ENCODE measurements at places on chromosomes 16 and 17.

DNA sequence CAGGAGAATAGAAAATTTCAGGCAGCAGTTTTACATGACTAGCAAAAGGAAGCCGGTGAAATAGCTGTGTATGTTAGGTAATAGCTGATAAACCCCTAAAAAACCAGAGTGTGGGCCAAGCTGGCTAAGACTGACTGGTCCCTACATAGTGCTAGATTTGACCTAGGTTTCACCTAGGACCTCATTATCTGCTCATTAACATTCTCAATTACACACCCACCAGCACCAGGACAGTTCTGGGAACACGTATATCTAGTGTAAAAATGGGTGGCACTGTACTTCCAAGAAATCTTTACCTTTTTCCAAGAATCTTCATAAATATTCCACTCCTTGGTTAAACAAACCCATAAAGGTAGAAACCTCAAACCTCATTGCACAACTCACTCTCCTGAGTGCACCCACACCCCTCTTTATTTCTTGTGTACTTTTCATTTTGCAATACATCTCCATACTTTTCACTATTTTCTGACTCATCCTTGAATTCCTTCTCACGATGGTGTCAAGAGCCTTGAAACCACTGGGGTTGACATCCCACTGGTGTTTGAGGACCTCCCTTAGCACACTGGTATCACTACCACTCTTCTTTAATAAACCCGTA lies 262.7 kb upstream of the KCNJ16 start:
- no peak for DNase-seq

DNA sequence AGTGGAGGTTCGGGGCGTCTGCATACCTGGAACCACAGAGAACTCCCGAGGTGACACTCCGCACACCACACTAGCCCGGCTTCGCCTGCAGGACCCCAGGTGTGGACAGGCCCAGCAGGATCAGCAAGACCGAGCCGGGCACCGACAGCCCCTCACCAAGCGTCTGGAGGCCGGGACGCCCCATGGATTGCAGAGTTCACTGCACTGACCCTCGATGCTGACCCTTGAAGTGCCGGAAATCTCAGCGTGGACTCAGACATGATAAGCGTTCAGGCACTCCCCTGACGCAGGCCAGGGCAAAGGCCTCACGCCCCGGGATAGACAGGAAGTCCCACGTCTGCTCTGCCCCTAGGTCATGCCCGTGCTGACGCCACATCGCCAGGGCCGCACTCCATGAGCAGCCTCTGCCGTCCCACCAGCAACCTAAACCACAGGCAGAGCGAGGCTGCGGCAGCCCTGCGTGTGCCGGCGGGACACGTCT lies 26.0 kb downstream of the ACSF3 start:
- no peak for DNase-seq

DNA sequence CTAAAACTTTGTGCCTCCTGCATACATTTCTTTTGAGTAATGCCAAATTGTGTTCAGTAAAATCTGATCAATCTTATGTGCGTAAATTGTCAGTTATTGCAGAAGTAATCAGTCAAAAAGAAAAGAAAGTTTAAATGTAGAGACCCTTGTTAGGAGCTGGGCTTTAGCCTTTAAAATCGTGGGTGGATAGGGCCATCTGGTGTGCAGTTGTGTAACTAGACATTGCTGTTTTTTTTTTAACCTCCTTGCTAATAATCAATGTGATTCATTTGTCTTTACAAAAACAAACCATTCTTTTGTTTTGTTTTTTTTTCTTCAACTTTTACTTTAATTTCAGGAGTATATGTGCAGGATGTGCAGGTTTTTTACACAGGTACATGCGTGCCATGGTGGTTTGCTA lies 5.3 kb upstream of the WWOX start:
- no peak for DNase-seq

- DNase-seq = no peak
Observed at GRCh38 chr17:36935671-36936454, 1.4 kb upstream of the LHX1 start.

DNA sequence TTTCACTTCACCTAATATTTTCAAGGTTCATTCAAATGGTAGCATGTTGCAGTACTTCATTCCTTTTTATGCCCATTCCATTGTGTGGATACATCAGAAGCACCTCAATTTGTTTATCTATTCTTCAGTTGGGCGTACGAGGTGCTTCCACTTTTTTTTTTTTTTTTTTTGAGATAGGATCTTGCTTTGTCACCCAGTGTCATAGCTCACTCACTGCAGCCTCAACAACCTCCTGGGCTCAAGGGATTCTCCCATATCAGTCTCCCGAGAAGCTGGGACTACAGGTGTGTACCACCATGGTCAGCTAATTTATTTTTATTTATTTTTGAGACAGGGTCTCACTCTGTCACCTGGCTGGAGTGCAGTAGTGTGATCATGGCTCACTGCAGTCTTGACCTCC lies 22.5 kb upstream of the SPNS3 start:
- DNase-seq = no peak

GRCh38 chr16:67481561-67482232 lies 740 bp upstream of the ATP6V0D1 start:
- DNase-seq = peak; percentile 76

DNA sequence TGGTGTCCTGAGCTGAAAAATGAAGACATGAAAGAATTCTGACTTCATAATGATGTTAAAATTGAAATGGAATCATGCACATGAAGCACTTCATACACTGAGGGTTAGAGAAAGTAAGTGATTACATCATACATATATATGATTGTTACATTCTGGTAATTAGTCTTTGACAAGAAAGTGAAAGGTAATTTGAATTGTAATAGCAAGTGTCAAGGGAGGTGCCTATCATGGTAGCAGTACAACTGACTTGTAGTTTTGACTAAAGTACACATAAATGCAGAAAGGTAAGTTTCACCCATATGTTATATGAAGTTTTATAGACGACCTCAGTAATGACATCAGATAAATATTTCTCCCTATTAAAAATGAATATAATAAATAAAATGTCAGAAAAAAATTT lies 1325.0 kb upstream of the GOT2 start:
- no peak for DNase-seq

DNA sequence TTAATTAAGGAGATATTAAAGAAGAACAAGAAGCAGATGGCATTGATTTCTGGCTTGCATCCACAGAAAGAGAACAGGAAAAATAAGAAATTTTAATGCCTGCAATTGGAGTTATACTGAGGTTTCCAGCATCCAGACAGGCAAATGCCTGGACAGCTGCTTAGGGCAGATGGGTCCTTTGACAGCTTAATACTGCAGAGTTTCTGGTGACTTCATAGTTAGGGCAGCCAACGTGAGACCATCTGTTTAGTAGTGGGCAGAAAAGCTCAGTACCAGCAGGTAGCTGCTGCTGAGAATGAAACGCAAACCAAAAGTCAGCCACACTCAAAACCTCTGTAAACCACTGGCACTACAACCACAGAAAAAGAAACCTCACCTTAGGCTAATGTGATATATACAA lies 109.8 kb downstream of the CDK5R1 start:
- no peak for DNase-seq

DNA sequence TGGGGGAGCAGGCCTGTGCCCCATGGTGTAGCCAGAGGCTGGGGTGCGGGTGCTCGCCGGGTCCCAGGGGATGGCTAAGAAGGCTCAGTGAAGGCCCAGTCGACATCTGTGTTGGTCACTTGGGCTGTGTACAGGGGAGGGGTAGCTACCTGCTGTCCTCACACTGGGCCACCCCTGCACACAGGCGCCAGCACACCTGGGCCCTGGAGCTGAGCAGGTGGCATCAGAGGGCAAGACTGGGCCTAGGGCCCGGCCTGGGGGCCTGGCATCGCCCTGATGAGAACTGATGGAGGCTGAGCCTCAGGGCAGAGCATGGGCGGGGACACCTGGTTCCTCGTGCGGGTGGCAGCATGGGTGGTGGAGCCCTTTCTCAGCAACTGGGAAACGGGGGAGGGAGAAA lies 870 bp upstream of the CTRB2 start:
- DNase-seq = no peak

DNA sequence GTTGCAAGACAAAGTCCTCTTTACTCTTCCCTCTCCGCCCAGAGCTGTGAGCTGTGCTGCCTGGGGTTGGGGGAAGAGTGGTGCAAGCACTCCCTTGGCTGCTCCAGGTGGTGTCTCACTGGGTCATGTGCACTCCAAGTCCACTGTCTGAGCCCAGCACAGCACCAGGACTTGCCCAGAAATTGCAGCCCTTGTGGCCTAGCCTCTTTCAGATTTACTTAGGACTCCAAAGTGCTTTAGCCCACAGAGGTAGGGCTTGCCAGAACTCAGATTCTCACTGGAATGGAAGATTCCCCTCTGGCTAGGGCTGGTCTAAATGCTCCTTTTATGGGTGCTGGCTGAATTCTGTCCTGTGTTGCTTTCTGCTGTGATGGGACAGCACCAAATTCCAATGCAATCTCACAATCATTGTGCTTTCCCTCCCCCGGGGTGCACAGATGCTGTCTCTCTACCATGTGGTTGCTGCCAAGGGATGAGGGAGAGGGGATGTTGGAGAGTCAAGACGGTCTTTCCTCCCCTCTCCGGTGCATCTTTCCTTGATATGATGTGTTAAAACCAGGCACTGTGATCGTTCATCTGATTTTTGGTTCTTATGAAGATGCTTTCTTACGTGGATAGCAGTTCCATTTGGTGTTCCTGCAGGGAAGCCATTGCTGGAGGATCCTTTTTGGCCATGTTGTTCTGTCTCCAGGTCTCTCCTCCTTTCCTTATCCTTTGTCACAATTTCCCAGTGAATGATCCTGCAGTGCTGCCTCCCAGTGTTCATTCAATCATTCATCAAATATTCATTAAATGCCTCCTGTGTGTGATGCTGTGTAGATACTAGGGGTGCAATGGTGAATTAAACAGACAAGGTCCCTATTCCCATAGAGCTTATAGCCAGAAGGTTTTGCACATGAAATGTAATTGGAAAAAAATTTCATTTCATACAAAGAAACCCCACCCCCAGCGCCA lies 216.3 kb downstream of the SPECC1 start:
- no peak for DNase-seq

DNA sequence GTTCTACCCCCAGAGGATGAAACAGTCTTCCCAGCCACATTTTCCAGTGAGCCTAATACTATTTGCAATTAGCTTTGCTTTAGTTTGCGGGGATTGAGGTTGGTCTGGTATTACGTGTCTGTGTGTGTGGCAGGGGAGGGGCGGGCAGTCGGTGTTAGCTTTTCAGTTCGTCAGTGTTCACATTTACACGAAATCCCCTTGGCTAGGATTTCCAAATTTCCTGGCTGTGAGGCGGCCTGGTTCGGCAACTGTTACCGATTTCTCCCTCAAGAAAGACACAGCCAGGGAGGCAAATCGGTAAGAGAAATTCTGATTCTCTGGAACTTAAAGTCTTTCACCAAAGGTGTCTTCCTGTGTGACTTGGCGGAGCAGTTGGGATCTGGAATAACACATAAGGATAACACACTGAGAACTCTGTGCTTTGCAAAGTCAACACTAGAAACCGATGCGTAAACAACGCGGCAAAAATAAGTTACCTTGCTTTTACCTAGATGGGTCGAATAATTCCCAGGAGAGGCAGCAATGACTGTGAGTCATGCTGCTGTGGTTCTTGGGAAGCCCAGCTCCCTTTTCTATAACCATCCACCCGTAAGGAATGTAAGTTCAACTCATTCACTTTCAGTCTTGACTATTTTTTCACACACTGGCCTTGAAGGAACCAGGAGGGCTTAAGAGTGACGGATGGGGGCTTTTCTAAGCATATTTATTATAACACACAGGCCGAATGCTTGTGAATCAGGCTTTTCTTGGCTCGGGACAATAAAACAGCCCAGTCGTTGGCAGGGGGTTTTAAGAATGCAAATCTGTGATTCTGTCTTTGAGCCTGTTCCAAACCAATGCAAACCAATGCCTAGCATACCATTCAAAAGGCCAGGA lies 24.2 kb downstream of the GPRC5B start:
- DNase-seq = no peak

GRCh38 chr17:77419547-77420094 lies 278.9 kb downstream of the SEC14L1 start:
- no peak for DNase-seq

GRCh38 chr17:59601130-59601529 lies 18.6 kb upstream of the CLTC start:
- no peak for DNase-seq

DNA sequence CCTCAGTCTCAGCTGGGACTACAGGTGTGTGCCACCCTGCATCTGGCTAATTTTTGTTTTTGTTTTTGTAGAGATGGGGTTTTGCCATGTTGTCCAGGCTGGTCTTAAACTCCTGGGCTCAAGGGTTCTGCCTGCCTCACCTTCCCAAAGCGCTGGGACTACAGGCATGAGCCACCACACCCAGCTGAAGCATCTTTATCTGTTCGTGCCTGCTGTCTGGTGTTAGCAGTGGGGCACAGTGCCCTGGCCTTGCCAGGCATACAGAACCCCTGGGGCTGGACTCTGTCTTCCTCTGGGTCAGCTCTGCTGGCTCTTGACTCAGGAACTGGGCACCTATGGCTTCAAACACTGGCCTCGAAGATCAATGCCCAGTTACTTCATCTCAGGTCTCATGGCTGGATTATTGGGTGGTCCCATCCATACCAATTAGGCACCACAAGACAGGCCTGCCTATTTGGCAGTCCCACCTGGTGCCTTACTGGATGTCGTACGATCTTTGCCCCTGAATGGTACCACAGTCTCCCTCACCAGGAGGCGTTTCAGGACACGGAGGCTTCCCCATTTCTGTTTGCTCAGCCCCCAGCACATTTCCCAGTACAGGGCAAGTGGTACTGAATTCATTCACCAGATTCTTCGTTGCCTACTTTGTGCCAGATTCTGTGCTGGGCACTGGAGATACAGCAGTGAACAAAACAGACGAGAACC lies 99.3 kb downstream of the RAB11FIP4 start:
- DNase-seq = no peak

GRCh38 chr17:44919885-44920564 lies 4.7 kb upstream of the GFAP start:
- peak; percentile 85 for DNase-seq

- no peak for DNase-seq
Observed at GRCh38 chr16:52652033-52652432, 105.1 kb upstream of the TOX3 start.

GRCh38 chr16:2743007-2743810 lies 9.2 kb upstream of the SRRM2 start:
- DNase-seq = no peak

GRCh38 chr17:19453296-19453695 lies 42.3 kb downstream of the RNF112 start:
- DNase-seq = no peak

DNA sequence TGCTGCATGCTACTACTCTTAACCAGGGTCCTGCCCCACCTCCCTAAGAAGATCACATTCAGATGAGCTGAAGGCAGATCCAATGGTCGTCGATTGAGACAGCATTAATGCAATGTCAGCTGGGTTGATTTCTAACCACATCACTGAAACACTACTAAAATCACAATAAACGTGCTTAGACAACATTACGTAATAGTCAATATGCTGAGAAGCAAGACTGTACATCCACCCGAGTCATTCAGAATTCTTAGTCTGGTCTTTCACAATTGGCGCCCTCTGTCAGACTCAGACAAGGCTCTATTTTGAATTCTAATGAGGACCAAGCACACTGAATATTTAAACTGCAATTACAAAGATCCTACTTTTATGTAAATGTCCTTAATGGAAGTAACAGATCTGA lies 205.2 kb downstream of the STX8 start:
- no peak for DNase-seq

GRCh38 chr16:49855822-49856671 lies at the start of gene ZNF423:
TSS of gene ZNF423 (minus strand) at chr16:49856112. CDS start at chr16:49855774, 338 bp downstream.
- no peak for DNase-seq
